Omental fat pad (tissue), 4 donors: ENCODE measurements at places on chromosomes 5 and 9. TPM values are rescaled to one million over a fixed set of nuclear protein-coding genes. Genes with fewer than 3 reads are reported as not detected.

The CD14 gene
- total RNA-seq, result 173 TPM

The PCDHA3 gene
- total RNA-seq, result 3.1 TPM

The NNT gene
- 63.8 TPM for total RNA-seq

The ZBED3 gene
- 22.1 TPM for total RNA-seq

The SCGB3A2 gene
- not detected for total RNA-seq

The KIF20A gene
- not detected for total RNA-seq

The AGXT2 gene
- not detected for total RNA-seq

The SPATA31C2 gene
- not detected for total RNA-seq

The GDA gene
- total RNA-seq, result not detected

The SLC9A3 gene
- total RNA-seq, result 4.3 TPM

The C5orf52 gene
- not detected for total RNA-seq

The ARSI gene
- total RNA-seq, result 0.69 TPM

The DNAJC21 gene
- 32.8 TPM for total RNA-seq
